Foreskin keratinocyte (primary cell): ENCODE measurements at places on chromosomes 13 and 19.

- DNase-seq: peak; percentile 1
Observed at GRCh38 chr13:70108356-70109105, at the start of gene KLHL1. KLHL1 (minus strand) TSS chr13:70108452; CDS start chr13:70107699, 753 bp downstream.

- no peak for DNase-seq
Observed at GRCh38 chr19:5524081-5524480, 43.7 kb downstream of the TINCR start.

GRCh38 chr19:38120471-38121025 is 103.5 kb downstream of the DPF1 start:
- DNase-seq: no peak

DNA sequence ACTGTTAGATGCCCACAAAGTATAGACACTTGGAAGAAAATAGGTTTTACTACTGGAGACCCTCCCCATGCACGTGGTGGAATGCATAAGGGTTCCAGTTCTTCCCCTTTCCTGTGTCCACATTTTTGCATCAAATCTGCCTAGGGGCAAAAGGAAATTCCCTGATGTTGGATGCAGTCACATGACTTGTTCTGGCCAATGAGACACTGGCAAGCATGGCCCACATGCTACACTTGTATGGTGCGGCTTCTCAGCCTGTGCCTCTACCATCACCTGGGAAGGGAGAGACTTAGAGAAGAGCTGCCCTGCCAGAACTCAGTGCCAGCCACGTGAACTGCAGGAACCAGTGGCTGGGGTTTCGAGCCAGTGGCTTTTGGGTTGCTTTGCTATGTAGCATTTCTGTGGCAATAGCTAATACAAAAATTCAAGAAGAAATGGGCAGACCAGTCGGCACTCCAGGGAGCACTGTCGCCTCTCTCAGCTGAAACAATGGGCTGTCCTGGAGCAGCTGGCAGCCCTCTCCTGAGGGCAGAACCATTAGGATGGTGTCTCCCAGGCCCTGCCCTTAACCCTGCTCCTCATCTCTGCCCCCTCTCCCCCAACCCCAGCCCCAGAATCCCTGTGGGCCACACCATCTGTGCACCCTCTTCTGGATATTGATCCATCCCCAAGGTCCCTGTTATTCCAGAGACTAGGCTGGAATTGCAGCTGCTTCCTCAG is 634.0 kb downstream of the UQCRFS1 start:
- no peak for DNase-seq
